Hypothalamus (tissue), 51 donors: ENCODE measurements at places on chromosomes 1 and 21.

- DNase-seq = no peak
Measured at GRCh38 chr1:30818568-30819243, 61.1 kb upstream of the LAPTM5 start.

GRCh38 chr1:51231120-51231519 lies 5.0 kb upstream of the RNF11 start:
- no peak for DNase-seq

DNA sequence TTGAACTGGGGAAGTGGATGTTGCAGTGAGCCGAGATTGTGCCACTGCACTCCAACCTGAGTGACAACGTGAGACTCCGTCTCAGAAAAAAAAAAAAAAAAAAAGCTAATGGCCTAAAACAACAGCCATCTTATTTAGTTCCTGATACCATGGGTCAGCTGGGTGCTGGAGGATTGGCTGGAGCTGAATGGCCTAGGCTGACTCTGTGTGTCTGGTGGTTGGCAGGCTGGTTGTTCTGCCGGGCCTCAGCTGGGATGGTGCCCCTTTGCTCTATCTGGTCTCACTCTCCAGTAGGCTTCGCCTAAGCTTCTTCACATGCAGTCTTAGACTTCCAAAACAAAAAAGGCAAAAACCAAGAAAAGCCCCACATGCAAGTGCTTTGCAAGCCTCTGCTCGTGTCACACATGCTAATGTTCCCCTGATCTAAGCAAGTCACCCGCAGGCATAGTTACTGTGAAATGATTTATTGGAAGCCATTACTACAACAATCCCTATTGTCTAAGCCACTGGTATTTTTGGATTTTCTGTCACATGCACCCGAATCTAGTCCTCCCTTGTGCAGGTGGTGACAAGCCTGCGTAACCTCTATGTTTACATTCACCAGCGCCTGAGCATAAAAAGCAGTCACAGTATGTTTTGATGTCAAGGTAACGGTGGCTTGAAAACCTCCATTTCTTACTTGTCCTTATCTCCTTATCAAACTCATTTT lies 39.6 kb upstream of the KANK4 start:
- DNase-seq = no peak

- DNase-seq = no peak
Measured at GRCh38 chr21:45341779-45342178, 54.1 kb upstream of the POFUT2 start.

GRCh38 chr1:10848109-10848684 lies 51.8 kb upstream of the CASZ1 start:
- no peak for DNase-seq

- peak; percentile 27 for DNase-seq
Measured at GRCh38 chr1:2259668-2260402, 31.7 kb downstream of the SKI start.

- DNase-seq = no peak
Measured at GRCh38 chr1:156657741-156658319, 15.9 kb downstream of the BCAN start.

DNA sequence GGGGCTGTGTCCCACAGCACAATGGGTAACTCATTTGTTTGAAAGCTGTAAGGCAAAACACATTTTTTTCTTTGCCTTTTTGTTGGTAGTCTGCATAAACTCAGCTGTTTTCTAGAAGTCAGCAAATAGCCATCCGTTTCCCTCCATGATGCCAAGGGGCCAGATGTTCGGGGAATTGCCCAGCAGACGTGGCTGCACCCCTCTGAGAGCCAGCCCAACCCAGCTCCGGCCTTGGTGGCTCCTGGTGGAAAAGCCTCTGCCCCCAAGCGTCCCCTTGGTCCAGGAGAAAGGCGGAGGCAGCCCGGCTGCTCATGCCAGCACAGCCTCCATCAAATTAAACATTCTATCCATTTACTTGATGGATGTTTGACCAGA lies 58.4 kb upstream of the ADARB1 start:
- DNase-seq = no peak

- DNase-seq = no peak
Measured at GRCh38 chr21:26443291-26443690, 129.8 kb downstream of the CYYR1 start.

- no peak for DNase-seq
Measured at GRCh38 chr1:4784761-4785160, 130.4 kb downstream of the AJAP1 start.

GRCh38 chr1:65026235-65026634 lies 59.9 kb upstream of the JAK1 start:
- DNase-seq = no peak

DNA sequence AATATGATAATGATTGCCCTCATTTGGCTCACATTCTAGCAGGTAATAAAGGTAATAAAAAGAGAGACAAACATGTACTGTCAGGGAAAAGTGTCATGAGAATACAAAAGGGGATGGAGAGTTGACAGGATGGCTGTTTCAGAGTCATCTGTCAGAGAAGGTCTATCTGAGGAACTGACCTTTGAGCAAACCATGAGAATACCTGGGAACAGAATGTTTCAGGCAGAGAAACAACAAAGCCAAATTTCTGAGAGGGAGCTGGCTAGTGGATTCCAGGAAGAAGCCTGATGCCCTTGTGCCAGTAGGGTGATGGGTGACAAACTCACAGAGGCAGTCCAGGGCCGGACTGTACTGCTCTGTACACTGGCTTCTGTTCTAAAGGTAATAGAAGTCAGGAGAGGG lies 107.2 kb downstream of the C1orf21 start:
- DNase-seq = no peak

DNA sequence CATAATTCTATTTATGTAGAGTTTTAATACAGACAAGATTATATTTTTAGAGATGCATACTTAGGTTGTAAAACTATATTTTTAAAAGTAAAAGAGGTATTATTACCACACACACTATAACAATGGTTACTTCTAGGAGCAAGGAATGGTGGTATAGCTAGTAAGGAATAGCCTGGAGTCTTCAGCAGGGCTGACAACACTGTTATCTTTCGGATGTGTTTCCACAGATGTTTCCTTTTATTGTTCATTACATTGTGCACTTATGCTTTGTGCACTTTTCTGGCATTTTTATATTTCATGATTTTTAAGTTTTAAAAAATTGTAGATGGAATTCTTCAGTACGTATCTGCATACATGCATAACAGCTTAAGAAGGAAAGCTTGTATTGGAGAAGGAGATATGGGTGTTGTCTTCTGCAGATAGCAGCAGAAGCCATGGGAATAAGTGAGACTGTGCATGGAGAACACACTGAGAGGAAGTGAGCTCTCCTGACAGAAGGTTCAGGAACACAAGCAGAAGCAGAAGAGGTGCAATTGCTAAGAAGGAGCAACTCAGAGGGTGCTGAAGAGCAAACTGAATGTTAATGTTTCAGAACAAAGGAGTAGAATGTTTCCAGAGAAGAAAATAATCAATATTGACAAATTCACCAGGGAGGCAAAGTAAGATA lies 91.8 kb downstream of the UCHL5 start:
- no peak for DNase-seq

DNA sequence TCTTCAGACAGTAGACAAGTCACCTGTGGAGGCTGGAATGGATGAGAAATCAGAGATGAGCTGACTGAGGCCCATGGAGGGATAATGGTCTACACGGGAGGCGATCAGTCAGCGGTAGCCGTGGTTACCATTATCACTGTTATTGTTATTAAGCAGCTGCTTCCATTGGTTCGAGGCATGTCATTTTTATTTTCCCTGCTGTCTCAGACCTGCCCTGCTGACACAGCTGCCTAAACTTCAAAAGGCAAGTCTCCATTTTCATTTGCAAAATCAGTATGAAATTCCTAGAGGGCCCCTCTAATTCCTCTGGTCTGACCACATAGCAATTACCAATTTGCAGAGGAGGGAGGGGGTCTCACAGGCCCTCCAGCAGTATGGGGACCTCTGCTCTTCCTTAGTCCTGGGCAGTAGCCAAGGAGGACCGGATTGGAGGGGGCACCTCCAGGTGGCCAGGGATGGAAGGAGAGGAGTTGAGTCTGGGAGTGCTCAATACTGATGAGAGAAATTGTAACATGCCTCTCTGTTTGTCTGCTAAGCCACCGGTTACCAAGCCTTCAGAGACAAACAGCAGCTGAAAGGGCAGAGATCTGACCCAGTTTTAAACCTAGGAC lies 184.2 kb downstream of the TRABD2B start:
- DNase-seq = no peak

- DNase-seq = no peak
Measured at GRCh38 chr1:37298769-37299168, 175.6 kb upstream of the ZC3H12A start.

GRCh38 chr1:211606332-211606913 lies 27.5 kb upstream of the SLC30A1 start:
- no peak for DNase-seq

GRCh38 chr1:23867542-23867894 lies 572 bp downstream of the FUCA1 start:
- DNase-seq = no peak

DNA sequence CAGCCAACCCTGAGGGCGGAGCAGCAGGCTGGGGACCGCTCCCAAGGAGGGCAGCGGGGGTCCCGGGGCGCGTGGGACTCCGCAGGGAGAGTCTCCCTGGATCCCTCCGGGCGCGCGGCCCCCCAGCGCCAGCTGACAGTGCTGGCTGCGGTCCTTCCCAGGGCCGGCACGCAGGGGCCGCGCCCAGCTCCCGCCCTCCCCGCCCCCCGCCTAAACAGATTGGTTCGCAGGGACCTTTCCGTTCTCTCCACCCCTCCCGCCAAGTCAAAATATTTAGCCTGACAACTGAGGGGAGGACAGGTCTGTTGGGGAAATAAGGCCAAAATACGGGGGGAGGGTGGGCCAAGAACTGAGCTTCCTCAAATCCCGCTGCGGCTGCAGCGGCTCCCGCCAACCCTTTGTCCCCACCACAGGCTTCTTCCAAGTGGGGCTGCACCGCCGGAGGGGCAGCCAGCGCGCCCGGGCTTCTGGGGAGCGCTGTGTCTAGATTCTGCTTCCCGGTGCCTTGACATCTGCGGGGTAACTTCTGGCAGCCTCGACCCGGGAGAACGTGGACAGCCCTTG lies at the start of gene INSRR:
TSS of gene INSRR (minus strand) at position 159 of the 564 bp plus-strand sequence. CDS start 496 bp downstream, outside the sequence.
- DNase-seq = no peak

DNA sequence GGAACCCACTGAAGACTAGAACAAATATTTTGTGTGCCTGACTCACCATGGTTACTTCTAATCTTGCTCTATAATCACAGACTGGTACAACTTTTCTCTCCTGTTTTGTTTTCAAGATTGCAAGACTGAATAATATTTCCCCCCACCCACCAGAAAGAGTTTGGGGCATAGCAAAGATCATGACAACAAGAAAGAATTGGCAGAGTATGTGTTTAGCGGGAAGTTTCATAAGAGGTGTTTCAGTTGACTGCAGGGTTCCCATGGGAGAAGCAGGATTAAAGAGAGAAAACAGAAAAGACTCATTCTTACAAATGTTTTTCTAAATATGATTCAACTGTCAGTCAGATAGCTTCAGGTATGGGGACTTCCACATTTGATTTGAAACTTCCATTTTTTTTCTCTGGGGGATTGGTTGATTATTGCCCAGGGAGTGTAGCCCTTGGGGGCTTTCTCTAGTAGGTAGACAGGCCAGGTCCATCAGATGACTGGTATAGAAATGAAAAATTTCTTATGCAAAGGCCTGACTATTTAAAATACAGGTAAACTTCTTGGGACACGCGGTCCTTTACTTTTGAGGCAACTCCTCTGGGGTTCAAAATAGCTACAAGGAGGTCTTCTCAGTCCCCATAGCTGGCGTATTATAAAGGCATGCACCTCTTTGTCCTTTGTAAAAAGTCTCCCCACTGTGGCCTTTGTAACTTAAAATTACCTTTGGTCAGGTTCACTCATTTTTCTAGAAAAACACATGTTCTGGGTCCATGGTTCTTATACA lies 13.9 kb downstream of the OR14I1 start:
- DNase-seq = no peak

- DNase-seq = no peak
Measured at GRCh38 chr1:13826009-13826408, 126.0 kb downstream of the PRDM2 start.

DNA sequence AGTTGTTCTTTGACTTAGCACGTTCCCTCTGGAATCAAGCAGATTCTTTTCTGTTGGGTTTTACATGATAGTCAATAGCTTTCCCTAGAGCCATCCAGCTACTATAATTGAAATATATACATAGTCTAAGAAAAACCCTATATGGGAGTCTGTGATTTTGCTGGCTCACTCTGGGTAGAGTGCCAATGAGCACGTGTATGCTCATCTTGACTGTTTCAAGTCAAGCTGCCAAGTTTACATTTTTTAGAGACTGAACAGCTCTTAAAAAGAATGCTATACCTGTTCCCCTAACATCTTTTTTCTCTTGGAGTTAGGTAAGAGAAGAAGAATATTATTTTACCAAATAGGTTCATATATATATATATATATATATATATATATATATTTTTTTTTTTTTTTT lies 182.8 kb upstream of the NRIP1 start:
- DNase-seq = no peak

DNA sequence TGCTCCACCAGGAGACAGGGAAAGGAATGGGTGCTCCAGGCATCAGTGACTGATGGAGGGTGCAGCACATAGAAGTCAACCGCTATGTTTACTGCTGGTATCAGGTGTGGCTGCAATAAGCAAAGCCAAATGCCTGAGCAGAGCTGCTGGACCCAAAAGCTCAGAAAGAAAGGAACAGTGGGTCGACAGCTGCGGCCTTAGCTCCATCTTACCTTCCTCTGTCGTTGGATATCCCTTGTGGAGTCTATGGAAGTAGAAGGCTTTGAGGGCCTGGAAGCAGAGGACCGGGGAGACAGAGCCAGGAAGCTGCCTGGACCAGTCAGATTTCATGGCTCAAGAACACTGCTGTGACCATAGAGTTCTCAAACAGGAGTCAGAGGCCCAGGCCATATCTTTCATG lies 45.3 kb downstream of the RIMS3 start:
- no peak for DNase-seq

DNA sequence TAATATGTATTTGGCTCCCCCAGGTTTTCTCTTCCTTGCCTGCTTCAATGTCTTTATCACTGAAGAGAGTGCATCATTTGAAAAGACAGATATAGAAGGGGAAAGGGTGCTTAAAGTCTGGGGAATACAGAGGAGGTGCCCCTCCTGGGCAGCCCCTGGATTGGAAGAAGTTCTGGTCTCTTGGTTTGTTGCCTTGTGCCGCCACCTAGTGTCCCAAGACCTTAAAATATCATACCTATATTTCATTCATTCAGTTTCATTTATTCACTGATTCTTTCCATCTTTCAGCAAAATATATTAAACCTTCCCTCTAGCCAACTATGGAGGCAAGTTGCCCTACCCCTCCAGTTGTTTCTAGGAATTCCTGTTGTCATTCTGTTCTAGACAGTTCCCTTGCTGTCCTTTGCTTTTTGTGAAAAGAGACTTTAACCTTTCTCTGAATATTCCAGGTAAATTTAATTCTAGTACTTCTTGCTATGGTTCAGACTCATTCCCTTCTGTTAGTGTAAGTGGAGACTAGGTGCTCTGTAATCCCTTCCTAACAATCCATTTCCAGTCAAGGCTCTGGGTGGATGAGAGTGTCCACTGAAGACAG lies 56.1 kb downstream of the MEF2D start:
- no peak for DNase-seq

- DNase-seq = no peak
Measured at GRCh38 chr1:182111496-182111895, 50.0 kb upstream of the ZNF648 start.

- DNase-seq = no peak
Measured at GRCh38 chr1:246068619-246069509, 438.2 kb downstream of the SMYD3 start.

GRCh38 chr1:12128120-12128519 lies 38.7 kb upstream of the TNFRSF1B start:
- no peak for DNase-seq

- DNase-seq = no peak
Measured at GRCh38 chr1:160877221-160877620, 7.8 kb downstream of the ITLN1 start.
